ENCODE measurements at places on chromosomes 2 and 18.

DNA sequence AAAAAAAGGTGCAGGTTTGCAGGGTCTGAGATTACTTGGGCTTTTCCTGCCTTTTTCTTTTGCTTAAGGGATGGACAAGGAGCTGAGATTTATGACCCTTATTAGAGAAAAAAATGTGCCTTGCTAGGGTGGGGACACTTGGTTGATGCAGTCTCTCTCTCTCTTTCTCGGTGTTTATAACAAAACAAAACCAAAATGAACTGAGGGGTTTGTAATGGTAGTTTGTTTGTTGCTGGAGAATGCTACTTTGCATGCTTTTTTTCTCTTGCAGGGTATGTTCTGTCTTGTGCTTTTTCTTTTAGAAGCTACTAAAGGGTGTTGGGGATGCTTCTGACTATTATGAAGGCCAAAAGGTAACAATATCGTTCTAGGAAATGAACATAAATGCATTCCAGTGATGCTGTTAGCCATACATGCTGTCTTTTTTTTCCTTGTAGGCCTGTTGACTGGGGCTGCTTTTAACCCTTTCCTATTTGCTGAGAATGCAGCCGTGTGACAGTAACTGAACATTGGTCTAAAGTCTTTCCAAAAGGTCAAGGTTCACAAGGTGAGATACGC lies 435 bp downstream of the ZNF532 start:
- DNase-seq = no peak

GRCh38 chr2:128388499-128388941 lies 69.9 kb upstream of the HS6ST1 start:
- no peak for DNase-seq

- DNase-seq = peak; percentile 67
Measured at GRCh38 chr18:59996370-59996966, 96.7 kb downstream of the PMAIP1 start.

- DNase-seq = no peak
Measured at GRCh38 chr2:159192371-159192918, 94.1 kb downstream of the WDSUB1 start.

DNA sequence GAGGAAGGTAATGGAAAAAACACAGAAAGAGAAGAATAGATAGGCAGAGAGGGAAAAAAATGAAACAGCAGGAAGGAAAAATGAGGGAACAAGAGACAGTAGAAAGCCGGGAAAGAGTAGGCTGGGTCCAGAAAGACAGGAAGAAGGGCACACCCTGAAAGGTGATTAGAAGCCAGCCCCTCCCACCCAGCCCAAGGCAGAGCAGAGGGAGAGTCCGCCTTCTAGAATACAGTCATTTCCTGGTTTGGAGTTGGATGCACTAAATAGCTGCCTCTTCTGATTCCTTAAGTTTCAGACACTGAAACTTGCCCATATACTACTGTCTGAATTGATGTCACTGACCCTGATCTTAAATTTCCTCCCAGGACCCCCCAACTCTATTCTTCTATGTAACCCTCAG lies 17.9 kb upstream of the DSG3 start:
- DNase-seq = no peak

DNA sequence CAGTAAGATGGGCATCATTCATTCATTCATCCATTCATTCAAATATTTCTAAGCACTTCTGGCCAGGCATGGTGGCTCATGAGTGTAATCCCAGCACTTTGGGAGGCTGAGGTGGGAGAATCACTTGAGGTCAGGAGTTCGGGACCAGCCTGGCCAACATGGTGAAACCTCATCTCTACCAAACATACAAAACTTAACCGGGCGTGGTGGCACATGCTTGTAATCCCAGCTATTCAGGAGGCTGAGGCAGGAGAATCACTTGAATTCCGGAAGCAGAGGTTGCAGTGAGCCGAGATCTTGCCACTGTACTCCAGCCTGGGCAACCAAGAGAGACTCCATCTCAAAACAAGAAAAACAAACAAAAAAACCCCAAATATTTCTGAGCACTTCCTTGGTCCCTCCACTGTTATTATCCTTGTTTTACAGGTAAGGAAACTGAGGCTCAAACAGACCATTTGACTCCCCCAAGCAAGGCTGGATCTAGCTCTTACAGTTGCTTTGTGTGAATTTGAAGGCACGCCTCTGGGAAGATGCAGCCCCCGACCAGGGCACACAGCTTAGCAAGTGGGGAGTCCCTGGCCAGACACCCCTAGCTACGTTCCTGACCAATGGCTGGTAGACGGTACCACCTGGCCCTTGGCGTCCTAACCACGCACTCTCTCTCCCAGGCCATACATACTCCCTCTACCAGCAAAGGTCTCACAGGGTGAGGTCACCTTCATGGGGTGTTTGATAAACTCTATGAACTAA lies 50.6 kb upstream of the ODC1 start:
- DNase-seq = no peak

DNA sequence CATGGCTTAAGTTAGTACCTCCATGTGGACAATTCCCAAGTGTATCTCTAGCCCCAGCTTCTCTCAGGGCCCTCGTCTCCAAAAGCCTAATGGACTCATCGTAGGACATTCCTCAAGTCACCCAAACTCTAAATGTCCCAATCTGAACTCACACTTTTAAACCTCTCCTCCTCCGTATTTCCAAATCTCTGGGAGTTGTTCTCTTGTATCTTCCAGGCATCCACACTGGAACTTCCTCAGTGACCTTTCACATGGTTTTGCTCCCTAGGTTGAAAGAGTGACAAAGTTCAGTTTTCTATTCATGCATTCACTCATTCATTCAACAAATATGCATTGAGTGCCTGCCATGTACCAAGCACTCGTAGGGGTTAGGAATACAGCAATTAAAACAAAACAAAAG lies 220.2 kb downstream of the ALPK2 start:
- DNase-seq = no peak

GRCh38 chr2:106969777-106970176 lies 83.8 kb upstream of the ST6GAL2 start:
- DNase-seq = no peak

DNA sequence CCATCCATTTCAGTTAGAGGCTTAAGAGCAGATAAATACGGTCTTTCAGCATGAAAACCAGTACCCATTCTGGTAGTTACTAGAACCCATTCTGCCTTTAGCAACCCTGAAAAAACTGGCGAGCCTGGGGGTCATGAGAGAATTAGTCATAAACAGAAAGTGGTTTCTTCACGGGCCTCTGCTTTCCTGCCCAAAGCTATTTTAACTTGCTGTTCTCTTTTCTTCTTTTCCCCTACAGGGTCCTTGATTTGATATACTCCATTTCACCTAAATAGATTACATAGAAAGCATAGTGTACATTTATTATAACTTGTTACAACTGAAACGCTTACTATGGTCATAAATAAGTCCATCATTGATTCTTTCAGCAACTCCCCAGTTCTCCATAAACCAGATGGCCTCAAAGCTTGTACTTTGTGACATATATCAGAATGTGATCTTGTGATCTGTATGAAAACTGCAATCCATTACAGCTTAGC lies 48.3 kb downstream of the WDFY1 start:
- no peak for DNase-seq

- DNase-seq = no peak
Measured at GRCh38 chr2:159026170-159026569, 57.7 kb downstream of the TANC1 start.

DNA sequence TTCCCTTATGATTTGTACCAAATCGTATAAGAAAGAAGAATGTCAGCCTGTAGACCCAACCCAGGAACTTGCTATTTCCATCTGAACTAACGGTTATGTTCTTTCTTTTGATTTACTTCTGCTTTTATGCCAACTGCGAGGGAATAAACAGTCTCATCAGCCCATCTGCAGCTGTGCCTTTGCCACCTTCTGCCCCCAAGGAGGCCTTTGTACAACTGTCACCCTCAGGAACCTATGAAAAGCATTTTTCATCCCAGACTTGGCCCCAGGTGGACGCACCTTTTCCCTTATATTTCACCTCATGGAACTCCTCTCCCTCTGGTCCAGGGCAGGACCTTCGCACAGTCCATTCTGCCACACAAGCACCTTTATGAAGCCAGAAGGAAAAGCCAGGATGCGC lies 109.8 kb downstream of the AOX1 start:
- DNase-seq = no peak

GRCh38 chr2:6800553-6800952 lies 65.2 kb downstream of the CMPK2 start:
- no peak for DNase-seq

DNA sequence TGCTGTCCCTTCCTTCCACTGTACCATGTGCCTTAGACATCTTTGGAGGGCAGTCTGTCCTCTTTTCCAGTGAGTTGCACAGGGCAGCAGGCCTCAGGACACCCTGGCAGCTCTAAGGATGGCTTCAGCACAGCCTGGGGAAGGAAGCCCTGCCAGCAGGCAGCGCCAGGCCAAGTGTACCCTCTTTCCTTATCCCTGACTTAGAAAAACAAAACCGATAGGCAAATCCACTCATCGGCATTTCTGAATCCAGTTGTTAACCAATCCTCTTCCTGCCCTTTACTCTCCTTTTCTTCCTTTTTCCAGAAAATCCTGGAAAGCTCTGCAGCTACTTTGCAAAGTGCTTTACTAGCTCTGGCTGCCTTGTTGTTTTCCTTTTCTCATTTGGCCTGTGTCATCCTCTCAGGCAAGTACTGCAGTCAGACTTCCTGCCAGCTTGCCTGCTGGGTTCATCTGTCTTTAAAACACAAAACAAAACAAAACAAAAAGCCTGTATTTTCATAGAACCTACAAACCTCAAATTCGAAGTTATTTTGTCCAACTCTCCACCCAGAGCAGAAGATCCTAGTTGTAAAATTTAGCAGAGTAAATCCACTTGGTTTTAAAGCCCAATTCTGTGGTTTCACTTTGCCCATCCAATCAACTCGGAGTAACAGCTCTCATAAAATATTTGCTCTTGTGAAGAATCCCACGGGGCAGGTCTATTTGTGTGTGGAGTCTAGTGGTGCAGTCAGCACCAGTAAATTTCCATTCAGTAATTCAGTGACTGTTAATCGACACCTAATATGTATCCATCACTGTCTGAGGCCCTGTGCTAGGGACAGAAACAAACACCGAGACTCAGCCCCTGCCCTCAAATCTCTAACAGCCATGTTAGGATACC lies 45.2 kb downstream of the PCBP1 start:
- DNase-seq = peak; percentile 21

GRCh38 chr2:172698041-172698863 lies 37.4 kb upstream of the RAPGEF4 start:
- DNase-seq = peak; percentile 20

- peak; percentile 37 for DNase-seq
Measured at GRCh38 chr2:96412307-96413258, 77.0 kb downstream of the NCAPH start.

DNA sequence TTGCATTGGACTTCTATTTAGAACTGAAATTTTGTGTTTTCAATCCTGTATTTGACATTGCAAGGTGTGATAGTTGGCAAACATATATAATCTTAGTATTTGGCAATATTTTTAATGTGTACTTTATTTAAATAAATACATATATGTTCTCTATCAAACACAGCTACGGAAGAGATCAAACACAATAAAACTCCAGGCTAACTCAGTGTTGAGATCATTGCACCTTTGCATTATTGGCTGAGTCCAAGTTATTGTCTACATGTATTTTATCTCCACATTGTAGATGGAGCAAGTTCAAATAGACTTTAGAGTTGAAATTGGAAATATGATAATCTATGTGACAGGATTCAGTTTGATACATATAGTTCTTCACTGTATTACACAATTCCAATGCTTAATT lies 176.7 kb downstream of the ST6GAL2 start:
- DNase-seq = no peak

GRCh38 chr2:134918526-134919340 lies at the start of gene CCNT2:
Gene CCNT2, plus strand, starts transcription at chr2:134918822. Its CDS starts 33 bp downstream, at chr2:134918855.
- peak; percentile 99 for DNase-seq

GRCh38 chr18:76736309-76736708 lies 86.0 kb upstream of the ZNF236 start:
- no peak for DNase-seq

DNA sequence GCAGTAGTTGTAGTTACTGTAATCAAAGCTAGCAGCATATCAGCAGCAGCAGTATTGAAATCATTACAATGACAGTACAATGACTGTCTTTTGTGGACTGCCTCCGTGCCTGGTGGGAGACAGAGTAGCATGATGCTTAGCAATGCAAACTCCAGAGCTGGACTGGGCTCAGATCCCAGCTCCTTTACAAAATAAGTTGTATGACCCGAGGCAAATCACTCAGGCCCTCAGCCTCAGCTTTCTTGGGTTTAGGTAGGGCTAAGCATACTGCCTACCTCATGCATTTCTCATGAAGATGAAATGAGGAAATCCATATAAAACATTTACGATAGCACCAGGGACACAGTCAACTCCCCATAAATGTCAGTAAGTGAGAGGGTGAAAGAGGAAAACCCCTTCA lies 170.7 kb downstream of the TTC32 start:
- no peak for DNase-seq

DNA sequence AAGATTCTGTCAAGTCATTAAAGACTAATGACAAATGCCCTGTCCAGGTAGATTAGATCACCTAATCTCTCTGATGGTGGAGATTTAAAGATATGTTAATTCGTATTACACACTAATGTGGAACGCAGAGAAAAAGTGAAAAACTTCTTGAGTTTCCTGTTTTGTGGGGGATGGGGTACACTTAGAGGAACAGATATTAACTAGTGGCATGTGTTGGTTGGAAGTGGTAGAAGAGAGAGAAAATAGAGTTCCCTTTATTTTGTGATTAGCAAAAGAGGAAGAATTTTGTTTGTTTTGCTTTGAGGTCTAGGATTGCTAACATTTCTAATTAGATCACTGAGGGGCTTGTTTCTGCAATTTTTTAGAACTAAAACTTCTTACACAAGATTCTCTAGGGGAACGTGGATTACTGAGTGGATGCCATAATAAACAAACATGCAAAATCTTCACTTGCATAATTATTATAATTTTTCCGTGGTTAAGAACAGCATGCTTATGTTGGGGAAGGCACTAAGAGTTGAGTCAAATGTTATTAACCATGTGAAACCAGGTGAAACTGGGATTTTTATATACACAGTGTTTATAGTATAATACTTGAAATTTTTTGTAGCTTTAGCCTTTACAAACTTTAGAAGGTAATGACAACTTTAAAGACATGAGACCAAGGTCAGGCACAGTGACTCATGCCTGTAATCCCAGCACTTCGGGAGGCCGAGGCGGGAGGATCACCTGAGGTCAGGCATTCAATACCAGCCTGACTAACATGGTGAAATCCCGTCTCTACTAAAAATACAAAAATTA lies 97.4 kb upstream of the STK17B start:
- peak; percentile 43 for DNase-seq

DNA sequence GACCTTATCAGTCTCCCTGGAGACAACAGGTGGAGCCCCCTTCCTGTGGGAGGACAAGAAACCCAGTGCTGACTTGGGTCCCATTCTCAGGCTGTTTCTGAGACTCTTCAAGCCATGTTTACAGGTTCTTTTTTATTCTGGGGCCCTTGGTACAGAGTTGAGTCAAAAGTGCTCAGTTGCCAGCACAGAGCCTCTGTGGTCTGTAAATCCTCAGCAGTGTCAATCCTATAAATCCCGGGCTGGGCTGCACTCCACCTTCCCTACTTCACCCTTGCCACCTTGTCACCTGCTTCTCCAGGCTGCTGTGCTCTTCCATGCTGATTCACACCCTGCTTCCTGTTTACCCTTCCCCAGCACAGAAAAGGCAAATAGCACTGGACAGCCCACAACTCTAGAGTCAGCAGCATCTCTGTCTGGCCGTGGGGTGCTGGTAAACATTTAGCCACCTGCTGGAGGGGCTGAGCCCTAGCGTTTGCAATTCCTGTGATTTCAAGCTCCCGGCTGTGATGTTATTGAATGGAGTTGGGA lies 74.7 kb downstream of the TNFRSF11A start:
- peak; percentile 70 for DNase-seq

GRCh38 chr18:76589316-76589715 lies 94.3 kb upstream of the ZNF516 start:
- no peak for DNase-seq

GRCh38 chr2:9773903-9774239 lies 69.4 kb upstream of the TAF1B start:
- no peak for DNase-seq
